Colonic mucosa (tissue), 4 donors: ENCODE measurements at places on chromosomes 13 and 19. TPM values are rescaled to one million over a fixed set of nuclear protein-coding genes. Genes with fewer than 3 reads are reported as not detected.

Gene CILP2
- total RNA-seq = 0.35 TPM

Gene ZNF296
- total RNA-seq = 3.4 TPM

Gene ALOX5AP
- 5.0 TPM for total RNA-seq

Gene DCLK1
- total RNA-seq = 5.0 TPM

Gene P2RY11
- total RNA-seq = 7.6 TPM

Gene ZNF581
- total RNA-seq = 20.3 TPM

Gene SOX1
- not detected for total RNA-seq

Gene WASF3
- total RNA-seq = 4.0 TPM

Gene B3GNT3
- 132 TPM for total RNA-seq

Gene ONECUT3
- not detected for total RNA-seq

Gene OR10H1
- not detected for total RNA-seq

Gene TCF3
- total RNA-seq = 64.2 TPM

Gene KANK3
- 2.7 TPM for total RNA-seq

Gene F10
- total RNA-seq = 4.1 TPM

Gene ZNF175
- 8.1 TPM for total RNA-seq

Gene SIGLEC14
- total RNA-seq = 1.1 TPM

Gene FAAP24
- 1.3 TPM for total RNA-seq

Gene ADM5
- total RNA-seq = 2.0 TPM

Gene ZNF506
- total RNA-seq = 18.7 TPM

Gene COG6
- 37.0 TPM for total RNA-seq

Gene ZNF507
- 16.6 TPM for total RNA-seq

Gene CDKN2D
- total RNA-seq = 13.4 TPM

Gene TNFAIP8L1
- 14.2 TPM for total RNA-seq
